Left ventricle myocardium inferior (tissue), 1 donor: ENCODE measurements at places on chromosomes 12 and 14.
A peak's percentile ranks its signal among the peaks of the same experiment; 100 is the strongest.

DNA sequence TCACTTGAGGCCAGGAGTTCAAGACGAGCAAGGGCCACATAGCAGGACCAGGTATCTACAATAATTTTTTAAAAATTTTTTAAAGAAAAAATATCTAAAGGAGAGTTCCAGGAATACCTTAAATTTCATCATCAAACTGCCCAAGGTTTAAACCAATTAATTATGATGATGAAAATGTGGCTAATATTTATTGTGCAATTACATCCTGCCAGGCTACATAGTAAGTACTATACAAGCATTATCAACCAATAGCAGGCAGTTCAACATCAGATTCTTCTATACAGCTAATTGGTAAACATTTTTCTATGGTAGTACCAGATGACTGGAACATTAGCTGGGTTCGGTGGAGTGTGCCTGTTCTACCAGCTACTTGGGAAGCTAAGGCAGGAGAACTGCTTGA is 24.4 kb downstream of the DENND5B start:
- no peak for DNase-seq

GRCh38 chr12:102548543-102548942 is 68.2 kb upstream of the IGF1 start:
- peak; percentile 22 for DNase-seq

- DNase-seq: no peak
These were observed 53.8 kb downstream of the TMCC3 start for GRCh38 chr12:94596596-94596995.

- DNase-seq: no peak
These were observed 17.1 kb upstream of the BICD1 start for GRCh38 chr12:32089586-32089985.
